ENCODE measurements at places on chromosomes 1 and 21.
A peak's percentile ranks its signal among the peaks of the same experiment; 100 is the strongest.

GRCh38 chr1:53043271-53043670 lies 18.7 kb upstream of the PODN start:
- peak; percentile 93 for DNase-seq

- no peak for DNase-seq
These were observed 9.1 kb upstream of the PSMB2 start for GRCh38 chr1:35650416-35650815.

GRCh38 chr1:74895411-74895810 lies 162.5 kb downstream of the TYW3 start:
- no peak for DNase-seq

GRCh38 chr1:25256578-25256965 lies 9.3 kb upstream of the RSRP1 start:
- DNase-seq, result no peak

Data from IMR-90 (cell line).